Stomach (tissue), 19 donors: ENCODE measurements at places on chromosomes 7 and 10. TPM values are rescaled to one million over a fixed set of nuclear protein-coding genes. Genes with fewer than 3 reads are reported as not detected.
A peak's percentile ranks its signal among the peaks of the same experiment; 100 is the strongest.

- peak; percentile 60 for DNase-seq
Observed at GRCh38 chr7:151381348-151382078, 28.3 kb downstream of the WDR86 start.

- peak; percentile 75 for DNase-seq
Observed at GRCh38 chr10:91603931-91604331, 28.9 kb downstream of the PPP1R3C start.

GRCh38 chr10:117186832-117187615 is 10.3 kb upstream of the KCNK18 start:
- DNase-seq, result no peak

GRCh38 chr10:83617692-83618545 is 521.4 kb upstream of the GHITM start:
- no peak for DNase-seq

GRCh38 chr7:143359771-143360353 is 2.7 kb downstream of the FAM131B start:
- DNase-seq, result no peak

GRCh38 chr10:116654816-116655215 is 34.1 kb downstream of the PNLIPRP2 start:
- no peak for DNase-seq

DNA sequence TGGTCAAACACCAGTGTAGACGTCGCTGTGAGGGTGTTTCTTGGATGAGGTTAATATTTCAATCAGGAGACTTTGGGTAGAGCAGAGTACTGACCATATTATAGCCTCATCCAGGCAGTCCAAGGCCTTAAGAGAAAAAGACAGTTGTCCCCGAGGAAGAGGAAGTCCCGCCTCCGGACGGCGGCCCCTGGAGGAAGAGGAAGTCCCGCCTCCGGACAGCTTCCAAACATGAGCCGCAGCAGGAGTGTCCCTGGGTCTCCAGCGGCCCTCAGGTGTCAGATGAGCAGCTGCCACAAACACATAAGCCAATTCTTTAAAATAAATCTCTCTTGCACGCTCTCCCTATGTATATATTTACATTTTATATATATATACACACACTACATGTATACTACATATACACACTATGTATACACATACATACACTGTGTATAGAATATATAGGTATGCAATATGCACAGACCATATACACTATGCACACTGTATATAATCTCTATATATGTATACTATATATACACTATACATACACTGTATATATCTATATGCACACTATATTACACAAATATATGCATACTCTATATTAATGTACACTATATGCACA is 37.5 kb downstream of the PWWP2B start:
- peak; percentile 62 for DNase-seq

GRCh38 chr10:43946445-43946844 is 297.8 kb upstream of the ZNF32 start:
- no peak for DNase-seq

GRCh38 chr7:43768887-43769272 is 10.4 kb downstream of the BLVRA start:
- DNase-seq, result no peak

DNA sequence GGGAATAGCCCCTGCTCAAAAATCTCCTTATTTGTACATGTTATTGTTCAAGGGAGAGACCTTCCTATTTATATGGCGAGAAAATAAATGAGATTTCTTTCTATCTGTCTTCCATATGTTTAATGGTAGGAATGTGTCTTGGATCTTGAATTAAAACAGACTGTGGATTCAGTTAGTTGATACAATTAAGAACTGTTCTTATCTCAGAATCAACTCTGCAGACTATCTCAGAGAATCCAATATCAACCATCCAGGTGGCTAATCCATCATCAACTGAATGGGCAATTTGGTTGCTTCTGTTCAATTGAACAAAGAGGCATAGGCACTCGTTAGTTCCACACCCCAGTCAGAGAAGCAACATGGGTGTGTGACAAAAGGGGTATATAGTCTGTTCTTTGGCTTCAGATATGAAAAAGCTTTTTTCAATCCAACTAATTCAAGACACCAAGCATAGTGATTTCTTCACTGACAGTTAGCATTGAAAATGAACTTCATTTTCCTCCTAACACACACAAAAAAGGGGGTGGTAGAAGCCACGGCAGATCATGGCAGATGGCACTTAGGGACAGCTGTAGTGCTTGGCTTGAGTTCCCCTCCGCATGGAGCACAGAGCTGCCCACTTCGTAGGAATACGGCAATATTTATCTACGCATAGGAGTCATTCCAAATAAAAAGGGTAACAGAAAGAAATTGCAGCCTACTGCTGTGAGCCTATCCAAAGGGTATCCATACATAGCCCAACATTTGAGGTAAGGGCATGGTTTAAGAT is 135.9 kb downstream of the KIAA1217 start:
- no peak for DNase-seq

- no peak for DNase-seq
Observed at GRCh38 chr7:39240864-39241263, 263.2 kb downstream of the POU6F2 start.

DNA sequence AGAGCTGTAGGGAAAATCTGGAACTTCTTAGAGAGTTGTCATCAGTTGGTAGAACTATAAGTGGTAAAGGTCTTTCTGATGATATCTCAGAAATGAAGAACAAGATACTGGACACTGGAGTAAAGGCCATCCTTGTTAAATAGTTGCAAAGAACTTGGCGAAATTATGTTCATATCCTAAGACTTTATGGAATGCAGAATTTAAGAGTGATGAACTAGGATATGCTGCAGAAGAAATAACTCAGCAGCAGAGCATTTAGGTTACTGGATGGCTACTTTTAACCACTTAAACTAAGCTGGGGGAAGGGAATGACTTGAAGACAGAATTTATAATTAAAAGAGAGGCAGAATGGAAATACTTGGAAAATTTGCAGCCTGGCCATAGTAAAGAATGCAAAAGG is 23.7 kb downstream of the PTEN start:
- DNase-seq, result no peak

- DNase-seq, result peak; percentile 86
Observed at GRCh38 chr10:115355162-115355760, 262.1 kb downstream of the ATRNL1 start.

GRCh38 chr10:49596493-49596809 is 13.7 kb upstream of the SLC18A3 start:
- no peak for DNase-seq

Gene ITGA8
- total RNA-seq, result 54.5 TPM

Gene ZNF398
- 13.3 TPM for total RNA-seq

Gene PRKAR2B
- total RNA-seq, result 10.3 TPM

Gene VKORC1L1
- total RNA-seq, result 4.1 TPM
